Testis (tissue), 5 donors: ENCODE measurements at places on chromosomes 1 and 21.
A peak's percentile ranks its signal among the peaks of the same experiment; 100 is the strongest.

GRCh38 chr1:27394282-27394658, 1.8 kb downstream of the GPR3 start:
- H3K27me3 ChIP-seq: no peaks in the 10 kb centered on the region
- DNase-seq: no peak
- no peak overlapping the region for H3K27ac ChIP-seq
- H3K36me3 ChIP-seq: no peaks in the 10 kb centered on the region
- no peak overlapping the region for H3K4me3 ChIP-seq

- H3K27me3 ChIP-seq: no peaks in the 10 kb centered on the region
- no peak for DNase-seq
- peak overlapping the region; percentile 49 for H3K27ac ChIP-seq
- H3K4me3 ChIP-seq: no peak overlapping the region
- H3K4me1 ChIP-seq: peaks cover 44% of the 10 kb centered on the region
Observed at GRCh38 chr1:21293537-21294265, 3.4 kb upstream of the ECE1 start.

- no peak overlapping the region for H3K4me3 ChIP-seq
- DNase-seq: no peak
- no peaks in the 10 kb centered on the region for H3K4me1 ChIP-seq
- H3K27me3 ChIP-seq: no peaks in the 10 kb centered on the region
- H3K36me3 ChIP-seq: no peaks in the 10 kb centered on the region
Observed at GRCh38 chr1:22362626-22363402, 88.8 kb upstream of the ZBTB40 start.

GRCh38 chr1:151989211-151989862, 4.3 kb downstream of the S100A10 start:
- DNase-seq: no peak
- H3K27me3 ChIP-seq: no peaks in the 10 kb centered on the region
- H3K27ac ChIP-seq: no peak overlapping the region
- peaks cover 47% of the 10 kb centered on the region for H3K4me1 ChIP-seq
- H3K4me3 ChIP-seq: no peak overlapping the region

DNA sequence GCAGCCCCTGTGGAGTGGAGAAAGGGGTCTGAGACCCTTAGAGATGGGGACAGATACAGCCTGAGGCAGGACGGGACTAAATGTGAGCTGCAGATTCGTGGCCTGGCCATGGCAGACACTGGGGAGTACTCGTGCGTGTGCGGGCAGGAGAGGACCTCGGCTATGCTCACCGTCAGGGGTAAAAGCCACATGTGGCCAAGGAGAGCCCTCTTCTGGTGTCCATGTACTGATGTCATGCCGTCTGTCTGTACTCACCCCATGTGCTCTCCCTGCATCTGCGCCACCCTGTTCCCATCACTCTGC, 84.7 kb downstream of the OBSCN start:
- H3K4me3 ChIP-seq: no peak overlapping the region
- no peak for DNase-seq
- H3K27me3 ChIP-seq: no peaks in the 10 kb centered on the region
